Left forelimb (tissue), 1 donor: ENCODE measurements at places on chromosomes 12 and 14.

DNA sequence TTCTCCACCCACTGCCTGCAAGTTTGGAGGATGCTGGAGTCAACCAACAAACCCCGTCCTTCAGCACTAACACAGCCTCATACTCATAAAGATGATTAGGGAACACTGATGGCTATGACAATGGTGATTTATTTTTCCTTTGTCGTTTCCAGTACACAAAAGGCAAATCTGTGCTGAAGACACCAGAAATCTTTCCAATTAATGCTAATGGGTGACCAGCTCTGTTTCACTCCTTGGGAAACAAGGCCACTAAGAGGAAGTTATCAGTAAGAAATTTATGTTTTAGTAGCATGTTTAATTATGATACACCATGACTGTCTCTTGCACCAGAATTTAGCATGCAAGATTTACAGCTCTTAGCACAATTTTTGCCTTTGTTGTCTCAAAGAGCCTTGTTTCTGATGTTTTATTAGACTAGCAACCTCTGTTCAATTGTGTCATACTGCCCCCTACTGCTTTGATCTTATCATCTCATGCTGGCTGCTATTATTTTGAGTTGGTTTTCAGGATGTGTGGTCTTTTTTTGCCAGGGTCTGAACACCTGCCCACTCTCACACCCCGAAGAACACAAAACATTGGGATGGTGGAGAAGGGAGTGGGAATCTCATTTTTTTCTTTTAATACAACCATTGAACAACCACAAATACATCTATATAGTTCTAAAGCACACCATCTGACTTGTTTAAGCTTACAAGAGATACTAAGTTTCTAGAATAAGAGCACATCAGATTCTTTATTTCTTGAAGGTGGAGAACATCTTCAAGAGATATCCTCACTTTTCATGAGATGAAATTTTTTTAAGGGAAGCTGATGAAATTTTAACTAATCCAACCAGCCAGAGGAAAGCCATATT, 160.9 kb downstream of the SPTSSA start:
- DNase-seq, result no peak

DNA sequence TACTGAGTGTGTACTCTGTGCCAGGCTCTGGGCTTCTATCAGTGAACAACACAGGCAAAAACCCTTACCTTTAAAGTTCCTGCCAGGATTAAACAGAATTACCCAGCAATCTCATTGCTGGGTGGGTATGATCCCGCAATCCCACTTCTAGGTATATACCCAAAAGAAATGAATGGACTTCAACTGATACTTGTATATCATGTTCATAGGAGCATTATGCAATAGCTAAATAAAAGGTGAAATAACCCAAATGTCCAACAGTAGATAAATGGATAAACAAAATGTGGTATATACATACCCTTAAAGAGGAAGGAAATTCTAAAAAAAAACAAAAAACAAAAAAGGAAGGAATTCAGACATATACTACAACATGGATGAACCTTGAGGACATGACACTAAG, 14.7 kb downstream of the DAZAP2 start:
- DNase-seq, result no peak

GRCh38 chr14:85280074-85280473, 249.9 kb upstream of the FLRT2 start:
- DNase-seq, result no peak

DNA sequence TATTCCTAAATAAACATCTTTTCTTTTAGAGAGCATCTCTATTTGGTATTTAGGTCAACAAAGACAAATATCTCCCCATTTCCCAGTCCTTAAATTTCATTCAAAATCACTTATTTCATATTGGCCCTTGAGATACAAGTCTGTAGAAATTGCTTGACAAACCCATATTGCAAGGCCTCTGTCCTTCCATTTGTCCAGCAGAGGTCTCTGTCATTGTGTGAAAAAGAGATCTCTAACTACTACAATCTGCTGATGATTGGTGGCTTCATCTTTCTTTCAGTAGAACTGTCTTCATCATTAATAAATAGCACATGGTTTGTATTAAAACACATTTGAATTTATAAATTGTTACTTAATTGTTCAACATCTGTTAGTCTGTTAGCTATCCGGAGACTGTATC, 252.6 kb downstream of the ACSS3 start:
- DNase-seq, result no peak

GRCh38 chr12:105335856-105336255, 5.4 kb downstream of the C12orf75 start:
- no peak for DNase-seq

DNA sequence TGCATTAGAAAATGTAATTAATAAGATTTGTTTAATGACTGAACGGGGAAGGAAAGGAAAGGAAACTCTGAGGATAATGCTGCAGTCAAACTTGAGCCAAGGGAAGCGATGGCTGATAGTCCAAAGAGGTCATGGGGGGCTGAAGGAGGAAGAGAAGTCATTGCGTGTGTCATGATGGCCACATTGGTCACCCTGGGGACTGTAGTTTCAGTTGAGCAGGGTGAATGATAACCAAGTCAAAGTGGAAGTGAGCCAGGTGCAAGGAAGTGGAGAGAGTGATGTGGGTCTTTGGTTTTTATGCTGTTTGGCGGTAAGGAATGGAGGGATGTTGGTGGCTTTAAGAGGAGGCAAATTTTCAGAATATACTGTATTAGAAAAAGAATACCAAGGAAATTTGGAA, 21.6 kb downstream of the C12orf75 start:
- no peak for DNase-seq

DNA sequence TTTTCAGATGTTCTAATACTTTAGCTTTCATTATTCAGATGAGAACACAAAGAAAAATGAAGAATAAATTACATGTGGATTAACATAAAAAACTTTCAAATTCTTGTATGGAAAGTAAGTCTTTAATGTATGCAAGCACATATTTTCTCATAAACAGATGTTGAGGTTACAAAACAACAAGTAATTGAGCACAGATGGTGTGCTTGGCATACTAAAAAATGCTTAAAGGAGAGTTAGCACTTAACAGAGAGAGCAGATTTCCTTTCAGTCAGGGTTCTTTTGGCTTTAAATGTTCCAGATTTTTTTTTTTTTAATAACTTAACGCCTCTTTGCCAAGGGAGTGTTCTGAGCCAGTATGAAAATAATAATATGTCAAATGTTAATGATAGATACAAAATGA, 96.0 kb downstream of the RASSF9 start:
- DNase-seq, result no peak

DNA sequence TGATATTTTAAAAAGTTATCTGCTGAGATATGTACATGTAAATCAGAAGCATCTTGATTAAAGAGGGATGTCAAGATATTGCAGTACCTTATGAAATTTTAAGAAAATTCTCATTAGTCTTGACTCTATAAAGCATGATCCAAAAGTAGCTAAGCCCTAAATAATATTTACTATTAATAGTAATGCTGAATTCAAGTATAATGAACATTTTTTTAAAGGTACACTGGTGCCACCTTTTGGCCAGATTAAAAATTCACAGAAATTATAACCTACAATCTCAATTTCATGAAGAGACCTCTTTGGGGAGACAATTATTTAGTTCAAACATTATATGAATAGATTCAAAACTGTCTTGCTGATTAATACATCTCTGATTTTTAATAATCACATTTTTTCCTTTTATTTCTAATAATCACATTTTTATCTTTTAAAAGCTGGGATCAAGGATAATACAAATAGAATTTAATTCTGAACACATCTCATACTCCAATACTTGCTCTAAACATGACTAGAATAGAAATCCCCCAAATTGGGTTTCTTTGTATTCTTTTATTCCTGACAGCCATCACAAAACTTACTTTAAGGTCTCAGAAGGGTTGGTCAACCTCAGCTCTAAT, 13.4 kb downstream of the AKAP5 start:
- DNase-seq, result no peak

GRCh38 chr12:93798279-93799151, 121.3 kb downstream of the CRADD start:
- DNase-seq, result no peak

DNA sequence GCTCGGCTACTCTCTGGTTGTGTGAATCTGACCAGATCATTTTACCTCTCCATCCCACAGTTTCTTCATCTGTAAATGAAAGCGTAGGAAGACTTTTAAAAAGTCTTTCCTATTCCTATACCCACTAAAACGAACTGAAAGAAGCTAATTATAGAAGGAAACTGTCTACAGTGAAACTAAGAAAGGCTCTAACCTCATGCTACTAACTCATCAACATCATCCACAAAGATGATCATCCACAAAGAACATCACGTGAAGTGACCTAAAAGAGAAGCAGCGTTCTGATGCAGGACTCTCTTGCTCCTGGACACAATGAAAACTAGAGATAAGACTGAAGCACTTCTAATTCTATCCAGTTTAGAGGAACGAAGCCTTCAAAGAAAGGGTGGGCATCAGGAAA, 58.5 kb upstream of the OSBPL8 start:
- no peak for DNase-seq

DNA sequence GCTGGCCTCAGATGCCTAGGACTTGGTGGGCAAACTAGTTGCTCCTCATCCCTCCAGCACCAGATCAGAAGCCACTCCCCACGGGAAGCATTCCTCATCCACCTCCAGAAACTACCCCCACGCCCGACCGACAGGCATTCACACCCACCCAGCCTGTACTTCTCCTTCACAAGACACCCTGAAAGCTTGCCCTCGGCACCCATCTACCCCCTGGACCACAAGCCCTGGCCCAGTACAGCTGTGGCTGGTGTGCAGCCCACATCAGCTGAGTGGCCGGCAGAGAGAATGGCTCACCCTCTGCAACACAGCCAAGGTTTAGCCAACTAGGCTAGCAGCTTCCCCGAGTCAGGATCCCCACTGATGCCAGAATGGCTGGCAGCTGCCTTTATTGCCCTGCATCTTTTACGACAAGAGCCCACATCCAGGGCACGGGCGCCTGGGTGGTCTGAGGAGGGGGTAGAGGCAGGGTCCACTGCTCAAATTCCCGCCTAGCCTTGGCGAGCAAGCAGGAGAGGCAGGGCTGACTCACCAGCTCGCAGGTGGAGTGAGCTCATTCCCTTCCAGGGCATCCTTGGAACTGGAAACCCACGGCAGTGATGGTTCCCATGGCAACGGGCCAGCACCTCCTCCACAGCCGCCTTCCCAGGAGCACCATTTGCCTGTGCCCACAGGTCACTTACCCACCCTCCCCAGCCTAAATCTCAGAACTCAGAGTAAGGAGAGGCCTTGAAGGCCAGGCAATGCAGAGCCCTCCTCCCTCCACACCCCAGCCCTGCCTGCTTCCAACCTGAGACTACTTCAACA, 17.1 kb downstream of the ACTN1 start:
- DNase-seq, result no peak

DNA sequence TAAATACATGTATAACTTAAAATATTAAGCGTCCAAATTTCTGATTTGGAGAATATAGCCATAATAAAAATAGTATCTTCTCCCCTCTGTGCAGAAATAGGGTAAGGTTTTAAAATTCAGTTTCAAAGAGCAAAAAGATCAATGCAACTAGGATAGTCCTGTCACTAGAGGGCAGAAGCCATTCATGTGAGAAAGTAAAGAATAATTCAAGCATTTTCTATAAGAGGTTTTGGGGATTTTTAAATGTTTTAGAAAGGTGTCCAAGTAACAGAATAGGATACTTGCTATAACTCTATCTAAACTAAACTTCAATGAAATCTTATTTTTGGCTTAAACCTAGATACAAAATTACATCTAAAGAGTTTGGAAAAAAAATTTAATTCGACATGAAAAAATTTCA, 50.3 kb downstream of the ADAMTS20 start:
- no peak for DNase-seq

GRCh38 chr12:116687888-116688287, 50.0 kb downstream of the SPRING1 start:
- DNase-seq, result no peak
